ENCODE measurements at places on chromosomes 2 and 18.

DNA sequence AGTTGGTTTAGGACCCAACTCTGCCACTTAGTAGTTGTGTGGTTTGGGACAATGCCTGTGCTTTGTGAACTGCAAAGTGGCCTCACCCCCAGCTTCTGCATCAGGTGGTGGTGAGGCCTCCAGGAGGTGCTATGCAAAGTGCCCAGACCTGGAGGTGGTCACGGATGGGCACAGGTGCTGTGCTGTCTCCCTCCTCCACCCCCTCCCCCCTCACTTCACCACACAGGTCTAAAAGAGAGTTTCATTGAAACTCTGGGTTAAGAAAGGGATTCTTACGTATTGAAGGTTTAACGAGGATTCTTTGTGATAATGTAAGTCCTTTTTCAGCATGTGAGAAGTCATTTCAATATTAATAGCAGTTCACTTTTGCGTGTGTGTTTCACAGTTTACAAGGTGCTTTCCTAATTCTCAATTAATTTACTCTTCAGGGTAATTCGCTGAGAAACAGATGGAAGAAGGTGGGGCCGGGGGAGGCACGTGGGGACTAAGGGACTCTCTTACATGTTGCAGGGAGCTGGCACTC, 369.9 kb downstream of the LPIN1 start:
- no peak for DNase-seq

DNA sequence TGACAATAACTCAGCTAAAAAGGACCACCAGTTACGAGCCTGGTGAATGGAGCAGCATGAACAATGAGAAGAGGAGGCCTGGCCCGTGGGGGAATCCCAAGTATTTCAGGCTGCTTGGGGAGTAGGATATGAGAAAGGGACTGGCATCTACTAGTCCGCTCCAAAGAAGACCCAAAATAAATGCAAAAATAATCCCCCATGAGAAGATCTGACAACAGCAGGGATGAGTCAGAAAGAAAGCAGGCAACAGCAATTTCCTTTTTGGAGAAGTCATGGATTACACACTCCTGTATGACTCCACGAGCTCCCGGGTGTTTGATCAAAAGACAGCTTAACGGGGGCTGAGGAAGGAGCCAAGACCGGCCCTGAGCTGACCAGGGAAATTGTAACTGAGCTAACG, 111.4 kb downstream of the SOX11 start:
- no peak for DNase-seq

- DNase-seq: no peak
Observed at GRCh38 chr18:74509856-74510769, 13.9 kb downstream of the CNDP2 start.

GRCh38 chr18:31658670-31659575, 25.5 kb downstream of the B4GALT6 start:
- no peak for DNase-seq

DNA sequence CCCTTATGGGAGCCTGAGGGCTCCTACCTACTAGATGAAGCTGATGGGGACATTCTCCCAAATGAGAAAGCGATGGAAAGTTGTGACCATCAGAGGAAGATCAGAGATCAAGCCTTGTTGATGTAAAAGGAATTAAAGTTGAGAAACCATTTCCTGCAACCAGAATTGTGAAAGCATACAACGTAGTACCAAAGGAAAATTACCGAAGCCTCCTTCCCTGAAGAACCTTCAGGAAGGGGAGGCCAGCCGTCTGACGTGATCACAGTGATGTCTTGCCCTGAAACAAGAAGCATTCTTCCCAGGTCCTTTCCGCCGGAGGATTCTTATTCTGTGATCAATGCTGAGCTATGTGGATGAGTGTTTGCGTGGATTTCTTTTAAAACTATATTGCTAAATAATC, 211.6 kb upstream of the TNP1 start:
- no peak for DNase-seq

DNA sequence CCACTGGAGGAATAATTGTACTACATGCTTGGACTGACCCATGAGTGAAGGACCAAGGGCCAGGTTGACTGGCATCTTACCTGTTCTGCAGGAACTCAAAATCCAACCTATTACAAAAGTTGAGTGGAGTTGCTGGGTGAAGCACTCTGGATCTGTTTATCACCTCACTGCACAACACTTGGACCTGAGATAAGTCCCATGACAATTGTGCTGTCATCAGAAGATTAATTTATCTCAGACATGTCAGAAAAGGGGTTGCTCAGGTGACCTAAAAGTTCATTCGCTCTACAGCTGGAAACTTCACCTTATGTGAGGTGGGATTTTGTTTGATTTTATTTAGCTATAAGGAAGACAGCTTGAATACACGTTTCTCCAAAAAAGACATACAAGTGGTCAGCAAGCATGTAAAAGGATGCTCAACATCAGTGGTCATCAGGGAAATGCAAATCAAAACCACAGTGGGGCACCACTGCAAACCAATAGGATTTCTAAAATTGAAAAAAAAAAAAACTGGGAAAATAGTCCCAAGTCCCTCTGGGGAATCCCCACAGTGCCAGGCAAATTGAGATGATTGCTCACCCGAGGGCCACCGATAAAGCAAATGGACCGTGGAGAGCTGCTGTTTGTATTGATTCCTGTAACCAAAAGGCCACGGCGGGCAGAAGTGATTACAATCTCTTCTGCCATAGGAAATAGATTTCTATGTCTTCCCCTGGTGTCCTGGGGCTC, 65.8 kb upstream of the SLC35F5 start:
- no peak for DNase-seq

- DNase-seq: no peak
Observed at GRCh38 chr2:54956111-54956627, 94.1 kb downstream of the RTN4 start.

DNA sequence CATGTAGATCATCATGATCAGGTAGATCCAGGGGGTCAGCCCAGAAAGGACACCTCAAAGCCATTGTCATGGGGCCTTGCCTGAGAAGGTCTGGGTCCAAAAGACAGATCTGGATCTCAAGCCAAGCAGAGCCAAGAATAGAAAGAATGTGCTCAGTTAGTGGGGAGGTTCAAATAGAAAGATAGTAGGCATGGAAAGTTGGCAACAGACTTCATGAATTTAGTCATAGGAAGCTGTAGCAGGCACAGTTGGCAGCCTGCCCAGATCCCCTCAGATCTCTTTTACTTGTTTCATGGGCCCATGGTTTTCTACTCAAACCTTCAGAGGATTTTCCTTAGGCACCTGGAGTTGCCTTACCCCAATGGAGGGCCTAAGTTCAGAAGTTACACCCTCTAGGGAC, 767.0 kb downstream of the SLC4A3 start:
- DNase-seq: no peak
